Left hindlimb (tissue), 1 donor: ENCODE measurements at places on chromosomes 16 and 17.

DNA sequence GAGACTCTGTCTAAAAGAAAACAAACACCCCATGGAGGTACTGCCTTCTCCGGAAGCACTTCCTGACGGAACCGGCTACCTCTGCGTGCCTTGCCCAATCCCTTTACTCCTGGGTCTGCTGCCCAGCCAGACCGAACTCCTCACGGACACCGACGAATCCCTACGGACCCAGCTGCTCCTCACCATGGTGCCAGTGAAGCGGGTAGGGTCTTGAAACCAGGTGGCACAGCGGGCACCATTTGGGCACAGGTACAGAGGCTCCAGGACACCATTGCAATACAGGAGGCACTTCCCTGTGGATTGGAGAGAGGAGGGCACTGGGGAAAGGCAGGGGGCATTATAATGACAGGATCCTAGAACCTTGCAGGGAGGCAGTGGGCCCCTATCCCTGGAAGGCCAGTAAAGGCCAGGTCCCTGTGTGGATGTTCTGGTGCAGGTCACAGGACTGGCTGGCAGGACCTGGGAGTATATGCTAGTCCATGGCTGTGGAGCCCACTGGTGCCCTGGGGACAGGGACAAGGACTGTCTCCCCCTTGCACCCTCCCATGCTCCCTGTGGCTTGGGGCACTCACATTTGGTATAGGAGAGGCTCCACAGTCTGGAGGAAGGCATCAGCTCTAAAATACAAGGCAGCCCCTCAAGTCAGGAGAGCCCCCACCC lies 2.3 kb downstream of the SLC25A39 start:
- no peak for DNase-seq

DNA sequence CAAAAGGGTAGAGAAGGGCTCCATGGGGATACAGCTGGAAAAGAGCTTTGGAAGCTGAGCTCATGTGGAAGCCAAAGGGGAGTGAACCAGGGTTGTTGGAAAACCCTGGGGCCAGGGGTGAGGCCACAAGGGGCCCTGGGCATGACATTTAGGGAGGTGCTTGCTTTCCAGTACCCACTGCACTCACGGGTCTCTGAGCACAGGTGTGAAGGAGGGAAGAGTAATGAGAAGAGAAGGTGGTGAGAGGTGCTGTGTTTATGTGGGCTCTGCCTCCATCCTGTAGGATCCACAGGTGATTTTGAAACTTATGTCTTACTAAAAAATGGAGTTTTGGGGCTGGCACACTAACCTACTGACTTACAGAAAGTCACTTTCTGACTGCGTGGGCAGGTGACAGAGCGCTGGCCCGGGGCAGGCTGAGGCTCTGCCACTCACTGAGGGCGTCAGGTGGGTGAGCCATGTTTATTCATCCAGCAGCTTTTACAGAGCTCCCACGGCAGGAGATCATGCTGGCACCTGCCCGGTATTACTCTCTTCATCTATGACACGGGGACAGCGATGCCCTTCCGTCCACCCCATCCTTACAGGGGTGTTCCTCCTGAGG lies 18.9 kb downstream of the KSR1 start:
- no peak for DNase-seq

DNA sequence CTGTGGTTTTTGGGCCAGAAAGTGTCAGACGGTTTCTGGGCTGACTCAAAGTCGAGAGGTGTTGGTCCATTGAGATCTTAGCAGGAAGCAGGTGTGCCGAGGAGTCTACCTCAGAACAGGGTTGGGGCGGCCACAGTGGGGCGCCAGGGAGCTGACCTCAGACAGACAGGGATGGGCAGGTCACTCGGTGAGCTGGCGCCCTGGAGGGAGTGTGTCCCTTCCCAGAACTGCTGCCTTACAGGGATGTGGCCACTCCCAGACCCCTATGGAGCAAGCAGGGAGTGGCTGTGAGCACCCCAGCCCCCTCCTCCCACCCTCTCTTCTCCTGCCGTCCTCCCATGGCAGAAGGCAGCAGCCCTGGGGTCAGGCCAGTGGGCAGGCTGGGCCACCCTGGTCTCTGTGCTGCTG lies 14.0 kb upstream of the DPEP1 start:
- no peak for DNase-seq

GRCh38 chr16:5895137-5895536 lies 797.5 kb upstream of the EEF2KMT start:
- DNase-seq = no peak

DNA sequence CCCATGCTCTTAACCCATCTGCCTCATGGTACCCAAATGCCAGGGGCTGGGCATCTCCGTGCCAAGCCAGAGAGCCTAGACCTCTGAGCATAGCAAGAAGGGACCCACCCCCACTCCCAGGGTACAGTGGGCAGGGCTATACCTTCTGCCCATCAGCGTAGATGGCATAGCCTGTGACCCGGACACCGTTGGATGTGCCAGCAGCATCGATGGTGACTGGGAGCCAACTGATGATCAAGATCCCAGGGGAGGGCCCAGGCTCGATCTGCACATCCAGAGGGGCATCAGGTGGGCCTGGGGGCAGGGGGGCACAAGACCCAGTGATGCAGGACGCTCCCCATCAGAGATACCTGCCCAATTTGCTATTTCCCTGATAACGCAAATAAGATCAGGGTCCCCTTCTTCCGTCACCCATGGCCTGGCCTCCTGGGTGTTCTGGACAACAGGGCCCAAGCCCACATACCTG lies 17.1 kb downstream of the TSPOAP1 start:
- no peak for DNase-seq

DNA sequence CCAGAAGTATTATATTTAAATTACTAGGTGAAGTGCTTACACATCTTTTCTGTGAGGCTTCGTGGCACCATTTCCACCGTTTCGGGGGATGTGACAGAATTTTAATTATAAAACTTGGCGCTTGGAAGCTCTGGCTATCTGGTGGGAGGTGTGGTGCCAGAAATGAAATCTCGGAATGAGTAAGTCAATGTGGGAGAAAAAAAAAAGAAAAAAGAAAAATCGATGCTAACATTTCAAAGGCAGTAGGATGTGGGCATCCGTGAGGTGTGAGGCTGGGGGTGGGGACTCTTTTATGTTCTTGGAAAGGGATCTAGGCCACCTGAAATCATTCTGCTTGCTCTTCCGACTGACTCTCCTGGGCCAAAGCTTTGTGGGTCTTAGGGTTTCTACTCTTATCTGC lies 21.9 kb downstream of the CPPED1 start:
- DNase-seq = no peak

DNA sequence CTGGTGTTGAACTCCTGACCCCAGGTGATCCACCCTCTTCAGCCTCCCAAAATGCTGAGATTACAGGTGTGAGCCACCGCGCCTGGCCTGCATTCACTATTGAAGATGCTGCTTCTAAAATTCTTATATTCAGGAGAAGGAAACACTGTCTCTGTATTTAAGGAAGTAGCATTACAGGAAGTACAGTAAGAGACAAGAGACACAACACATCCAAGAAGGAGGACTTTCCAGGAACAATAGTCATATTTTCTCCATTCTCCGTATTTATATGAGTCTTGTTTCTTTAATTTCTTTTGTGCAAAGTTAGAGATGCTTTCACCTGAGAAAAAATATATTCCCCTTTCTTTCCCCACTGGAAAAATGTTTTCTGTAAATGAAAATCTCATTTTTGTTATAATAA lies 18.3 kb upstream of the ABCA3 start:
- no peak for DNase-seq

- DNase-seq = no peak
Measured at GRCh38 chr17:74380959-74381808, 13.9 kb downstream of the GPR142 start.

- DNase-seq = peak; percentile 25
Measured at GRCh38 chr17:45289301-45290268, 27.2 kb downstream of the MAP3K14 start.

GRCh38 chr17:50828508-50829170 lies 6.7 kb upstream of the WFIKKN2 start:
- DNase-seq = no peak

DNA sequence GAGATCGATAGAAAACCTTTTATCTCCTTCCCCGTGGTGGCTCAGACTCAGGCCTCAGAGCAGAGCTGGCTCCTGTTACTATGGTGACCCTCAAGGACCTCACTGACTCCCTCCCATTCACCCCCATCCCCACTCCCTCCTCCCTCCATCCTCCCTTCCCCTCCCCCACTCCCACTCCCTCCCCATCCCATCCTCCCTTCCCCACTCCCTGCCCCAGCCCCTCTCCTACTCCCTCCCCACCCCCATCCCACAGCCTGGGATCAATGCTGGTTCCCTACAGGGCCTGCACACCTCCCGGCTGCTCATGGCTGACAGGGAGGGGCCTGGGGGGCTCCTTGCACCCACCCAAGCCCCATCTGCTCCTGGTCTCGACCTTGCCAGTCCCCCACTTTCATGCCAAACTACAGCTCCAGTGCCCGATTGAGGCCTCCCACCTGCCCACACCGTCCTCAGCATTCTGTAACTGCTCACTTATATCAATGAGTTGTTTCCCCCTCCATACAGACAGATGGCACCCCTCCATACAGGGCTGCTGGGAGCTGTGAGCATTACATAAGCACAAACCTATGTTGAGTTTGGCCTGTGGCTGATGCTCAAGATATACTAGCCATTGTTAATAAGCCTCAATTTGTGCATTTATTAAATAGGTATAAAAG lies 11.6 kb upstream of the RAI1 start:
- peak; percentile 23 for DNase-seq

- no peak for DNase-seq
Measured at GRCh38 chr16:17836868-17837602, 366.3 kb upstream of the XYLT1 start.

GRCh38 chr16:66097751-66098150 lies 268.7 kb upstream of the CDH5 start:
- DNase-seq = no peak

DNA sequence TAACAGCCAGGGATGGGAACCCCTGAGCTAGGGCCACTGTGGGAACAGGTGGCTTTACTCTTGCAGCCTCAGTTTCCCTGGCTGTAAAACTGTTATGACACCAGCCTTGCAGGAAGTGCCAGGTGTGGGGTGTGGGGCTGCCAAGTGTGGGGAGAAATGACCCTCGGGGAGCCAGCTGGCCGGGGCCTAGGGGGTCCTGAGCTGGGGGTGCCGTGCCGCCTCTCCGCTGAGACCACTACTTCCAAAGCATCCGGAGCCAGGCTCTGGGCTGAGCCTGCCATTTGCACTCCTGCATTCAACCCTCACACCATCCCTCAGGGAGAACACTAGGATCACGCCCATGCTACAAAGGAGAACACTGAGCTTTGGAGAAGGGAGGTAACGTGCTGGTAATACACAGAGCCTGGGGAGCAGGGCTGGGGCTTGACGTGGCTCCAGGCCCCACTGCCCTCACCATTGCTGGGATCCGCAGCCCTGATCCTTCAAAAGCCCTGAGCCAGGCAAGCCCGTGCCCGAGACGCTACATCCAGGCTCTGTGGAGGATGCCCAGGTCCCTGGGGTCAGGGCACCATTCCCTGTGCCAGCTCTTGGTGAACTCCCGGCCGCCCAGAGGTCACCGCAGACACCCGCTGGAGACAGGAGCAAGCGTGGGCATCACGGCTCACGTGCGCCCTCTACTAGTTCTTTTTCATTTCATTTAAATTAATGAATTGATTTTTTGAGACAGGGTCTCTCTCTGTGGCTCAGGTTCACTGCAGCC lies 28.8 kb upstream of the GINS2 start:
- peak; percentile 57 for DNase-seq

DNA sequence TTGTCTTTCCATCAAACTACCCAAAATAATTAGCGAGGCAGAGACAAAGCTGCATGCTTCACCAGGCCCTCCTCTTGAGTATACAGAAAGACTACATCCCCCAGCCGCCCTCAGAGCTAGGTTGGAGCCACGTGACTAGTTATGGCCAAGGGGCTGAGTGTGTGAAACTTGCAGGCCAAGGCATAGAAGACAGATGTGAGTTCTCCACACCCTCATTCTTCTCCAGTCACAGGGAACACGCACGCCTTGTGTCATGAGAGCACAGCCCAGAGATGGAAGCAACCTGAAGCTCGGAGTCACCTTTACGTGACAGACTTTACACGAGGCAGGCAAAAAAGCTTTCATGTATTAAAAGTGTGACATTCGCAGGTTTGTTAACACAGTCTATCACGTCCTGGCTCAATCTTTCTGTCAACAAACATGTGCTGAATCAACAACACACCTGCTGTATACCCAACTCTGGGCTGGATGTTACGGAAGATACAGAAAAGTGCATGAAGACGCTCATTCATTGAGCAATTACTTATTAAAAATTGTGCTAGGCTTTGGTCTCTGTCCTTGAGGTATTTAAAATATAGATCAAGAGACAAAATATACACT lies 38.3 kb downstream of the STX8 start:
- no peak for DNase-seq

DNA sequence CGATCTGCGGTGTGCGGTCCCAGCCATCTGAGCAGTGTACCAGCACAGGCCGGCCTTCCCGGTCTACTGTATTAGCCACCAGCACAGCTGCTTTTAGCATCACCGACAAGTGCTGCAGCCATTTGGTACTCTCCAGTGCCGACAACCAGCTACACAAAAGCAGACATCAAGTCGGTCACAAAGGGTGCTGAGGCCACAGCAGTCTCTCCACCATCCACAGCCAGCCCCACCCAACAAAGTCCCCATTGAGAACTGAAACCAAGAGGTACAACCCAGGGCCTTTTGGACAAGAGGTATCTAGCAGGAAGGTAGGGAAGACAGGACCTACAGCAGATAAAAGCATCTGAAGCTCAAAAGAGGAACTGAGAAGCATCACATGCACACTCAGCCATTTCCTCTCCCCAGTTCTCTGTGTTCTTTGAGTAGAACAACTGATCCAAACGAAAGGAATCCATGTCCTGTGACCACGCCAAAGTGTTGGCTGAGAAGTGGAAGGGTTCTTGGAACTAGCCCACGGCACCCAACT lies 9.5 kb downstream of the MTMR4 start:
- no peak for DNase-seq

- DNase-seq = no peak
Measured at GRCh38 chr17:28328325-28328724, 6.9 kb downstream of the IFT20 start.

GRCh38 chr17:32515677-32516383 lies 29.0 kb downstream of the CDK5R1 start:
- DNase-seq = no peak
